Kasumi-1 (cell line): ENCODE measurements at places on chromosomes 2 and 18.
A peak's percentile ranks its signal among the peaks of the same experiment; 100 is the strongest.

DNA sequence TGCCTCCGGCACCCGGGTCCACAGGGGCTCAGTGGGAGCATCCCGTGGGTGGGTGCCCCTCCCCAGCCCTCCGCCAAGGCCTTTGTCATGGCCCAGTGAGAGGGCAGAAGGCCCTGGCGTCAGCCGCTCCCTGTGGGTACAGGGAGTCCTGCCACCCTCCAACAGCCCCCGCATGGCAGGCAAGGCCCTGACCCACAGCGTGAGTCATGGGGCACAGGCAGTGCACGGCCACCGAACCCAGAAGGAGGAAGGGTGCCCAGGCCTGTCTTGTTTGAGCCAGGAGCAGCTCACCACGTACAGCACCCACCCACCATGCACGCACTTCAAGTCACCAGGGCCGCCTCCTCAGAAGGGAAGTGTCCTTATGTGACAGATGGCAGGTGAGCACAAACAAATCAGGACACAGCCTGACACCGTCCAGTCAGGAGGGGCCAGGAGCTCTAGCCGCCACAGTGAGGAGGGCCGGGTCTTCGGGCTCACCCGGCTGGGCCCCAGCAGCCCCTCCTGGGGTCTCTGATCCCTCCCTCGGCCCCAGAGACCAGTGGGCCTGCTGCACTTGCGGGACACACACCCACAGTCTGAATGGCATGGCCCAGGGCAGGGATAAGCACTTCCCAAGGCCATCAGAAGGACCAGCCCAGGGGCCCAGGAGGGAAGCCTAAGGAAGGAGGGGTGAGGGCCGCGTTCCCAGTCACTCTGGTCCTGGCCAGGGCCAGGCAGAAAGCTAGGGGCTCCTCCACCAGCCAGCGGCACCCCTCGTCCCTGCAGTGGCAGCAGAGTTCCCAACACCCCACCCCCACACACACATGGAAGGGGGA is 25.8 kb downstream of the BIN1 start:
- no peak for DNase-seq

DNA sequence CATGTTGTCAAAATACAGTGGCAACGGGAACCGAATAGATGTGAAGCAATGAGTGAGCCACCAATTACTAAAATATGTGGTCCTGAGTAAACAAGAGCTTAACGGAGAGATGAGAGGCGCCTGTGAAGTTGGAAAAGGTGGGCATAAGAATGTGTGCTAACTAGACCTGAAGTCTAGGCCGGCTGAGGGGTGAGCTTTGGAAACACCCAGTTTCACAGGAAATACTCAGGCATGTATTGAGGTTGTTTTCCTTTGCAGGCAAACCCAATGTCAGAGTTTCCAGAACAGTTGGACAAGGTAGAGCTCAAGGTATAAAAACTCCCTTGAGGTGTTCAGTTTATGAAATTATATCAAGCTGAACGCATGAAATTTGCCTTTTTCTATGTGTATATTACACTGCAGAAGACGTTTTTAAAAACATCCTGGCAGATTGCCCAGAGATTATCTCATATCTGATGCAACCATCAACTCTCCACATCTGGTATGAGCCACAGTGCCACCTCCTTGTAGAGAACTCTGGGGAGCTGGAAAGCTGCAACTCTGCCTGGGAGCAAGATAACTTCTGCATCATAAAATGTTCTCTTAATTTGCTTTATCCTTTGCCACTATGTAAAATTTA is 3.9 kb upstream of the WDSUB1 start:
- DNase-seq: peak; percentile 96

DNA sequence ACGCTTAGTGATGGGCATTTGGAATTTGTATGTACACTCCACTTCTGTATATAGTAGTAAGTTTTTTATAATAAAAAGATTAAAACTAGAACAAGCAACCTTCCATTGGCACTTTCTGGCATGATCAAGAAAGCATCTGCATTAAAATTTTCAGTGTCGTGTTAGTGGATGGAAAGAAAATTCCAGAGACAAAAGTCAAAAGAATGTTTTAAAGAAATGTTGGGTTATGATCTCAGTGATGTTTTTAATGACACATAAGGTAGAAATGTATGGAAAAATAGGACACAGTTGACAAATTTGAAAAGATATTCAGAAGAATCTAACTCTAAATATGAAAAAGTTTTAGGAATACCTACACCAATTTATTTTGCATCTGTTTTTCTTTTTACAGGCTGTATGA is 126.1 kb upstream of the FAM117B start:
- DNase-seq: no peak

GRCh38 chr2:96374211-96374951 is 38.8 kb downstream of the NCAPH start:
- DNase-seq: no peak

GRCh38 chr18:67515942-67516538 is 480 bp downstream of the DSEL start:
- peak; percentile 66 for DNase-seq

- DNase-seq: no peak
Measured at GRCh38 chr2:48218169-48218568, 311.8 kb upstream of the STON1 start.

DNA sequence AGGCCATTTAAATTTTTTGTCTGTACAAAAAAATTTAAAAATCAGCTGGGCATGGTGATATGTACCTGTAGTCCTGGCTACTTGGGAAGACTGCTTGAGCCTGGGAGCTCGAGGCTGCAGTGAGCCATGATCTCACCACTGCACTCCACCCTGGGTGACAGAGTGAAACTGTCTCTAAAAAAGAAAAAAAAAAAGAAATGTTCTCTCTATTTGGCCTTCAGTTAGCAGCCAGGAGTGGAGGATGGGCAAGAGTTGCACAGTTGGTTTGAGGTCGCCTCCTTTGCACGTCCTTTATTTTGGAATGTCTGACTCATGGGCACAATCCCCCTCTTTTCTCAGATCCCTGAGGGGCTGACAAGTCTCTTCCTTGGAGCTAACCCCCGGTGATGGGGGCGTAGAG is 26.3 kb downstream of the ITM2C start:
- DNase-seq: no peak

DNA sequence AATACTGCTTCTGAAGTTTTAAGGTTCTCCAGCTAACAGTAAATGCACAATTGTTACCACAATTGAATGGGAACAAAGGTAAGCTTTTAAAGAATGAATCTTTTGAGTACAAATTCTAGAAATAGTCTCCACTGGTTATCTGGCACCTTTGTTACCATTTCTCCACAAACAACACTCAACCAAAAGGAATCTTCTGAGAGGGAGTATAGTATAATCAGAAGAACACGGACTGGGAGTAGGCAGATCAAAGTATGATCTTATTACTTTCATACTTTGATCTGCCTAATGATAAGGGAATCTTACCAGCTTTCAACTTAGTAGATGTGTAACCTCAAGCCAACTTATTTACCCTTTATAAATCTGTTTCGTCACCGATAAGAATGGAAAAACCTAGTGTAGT is 1.4 kb downstream of the CEP76 start:
- no peak for DNase-seq

- DNase-seq: no peak
Measured at GRCh38 chr18:31102025-31102684, at the start of gene DSC2. DSC2 (minus strand) TSS chr18:31102421; CDS start chr18:31101971, 450 bp downstream.

DNA sequence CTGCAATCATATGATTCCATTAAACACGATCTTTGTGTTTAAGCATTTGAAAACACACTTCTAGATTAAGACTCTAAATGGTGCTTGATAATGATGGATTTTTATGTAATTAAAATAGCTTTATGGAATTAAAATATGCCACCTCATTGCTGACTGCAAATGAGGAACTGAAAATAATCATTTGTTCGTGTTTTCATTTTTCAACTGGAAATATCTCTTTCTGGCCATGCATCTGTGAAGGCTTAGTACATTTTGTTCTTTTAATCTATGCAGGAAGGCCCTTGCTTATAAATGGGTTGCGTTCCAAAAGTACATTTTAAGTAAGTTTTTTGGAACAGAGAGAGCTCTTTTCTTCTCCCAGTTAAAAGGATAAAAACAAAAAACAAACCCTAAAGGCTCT is 125.5 kb downstream of the MC4R start:
- no peak for DNase-seq
